Femur (tissue), 1 donor: ENCODE measurements at places on chromosomes 5 and 9.

DNA sequence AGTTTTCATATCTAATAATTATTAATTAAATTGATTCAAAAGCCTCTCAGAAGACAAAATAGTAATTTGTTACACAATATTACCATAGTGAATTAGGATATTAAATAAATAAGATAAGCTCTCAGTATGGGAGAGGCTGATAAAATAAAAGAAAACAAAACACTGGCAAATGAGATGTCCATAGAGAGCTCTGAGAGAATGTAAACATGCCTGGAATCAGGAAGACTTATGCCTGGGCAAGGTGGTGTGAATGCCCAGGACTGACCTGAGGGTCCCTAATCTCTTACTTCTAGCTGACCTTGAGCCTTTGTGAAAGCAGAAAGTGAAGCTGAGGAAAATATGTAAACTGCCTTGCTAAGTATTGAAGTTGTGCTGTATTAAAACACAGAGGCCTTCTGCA lies 616.5 kb downstream of the PTPRD start:
- DNase-seq: no peak

DNA sequence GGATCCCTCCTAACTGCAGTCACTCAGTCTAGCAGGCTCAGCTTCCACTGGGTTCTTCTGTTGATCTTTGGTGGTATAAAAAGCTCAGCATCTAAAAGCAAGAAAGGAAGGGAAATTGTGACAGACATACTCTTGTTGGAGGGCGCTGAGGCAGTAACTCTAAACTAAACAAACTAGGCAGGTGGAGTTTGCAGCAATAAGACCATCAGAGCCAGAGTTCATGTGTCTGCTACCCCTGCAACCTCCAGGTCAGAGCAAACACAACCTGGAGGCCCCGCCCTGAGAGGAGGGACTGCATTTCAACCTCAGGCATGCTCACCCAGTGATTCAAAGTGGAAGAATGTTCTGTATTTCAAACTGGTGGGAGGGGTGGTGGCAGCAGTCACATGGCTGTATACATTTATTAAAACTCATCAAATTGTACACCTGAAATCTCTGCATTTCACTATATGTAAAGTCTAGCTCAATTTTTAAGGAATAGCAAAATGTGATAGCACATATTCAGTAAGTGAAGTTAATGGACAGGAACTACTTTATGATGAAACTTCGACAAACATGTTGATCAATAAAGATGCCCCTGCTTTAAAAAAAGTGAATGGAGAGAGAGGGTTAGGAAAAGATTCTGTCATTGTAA lies 7.1 kb downstream of the ACTL7A start:
- no peak for DNase-seq

- peak; percentile 35 for DNase-seq
Observed at GRCh38 chr9:5557606-5558587, 47.6 kb downstream of the PDCD1LG2 start.

- no peak for DNase-seq
Observed at GRCh38 chr9:14294659-14295058, 19.3 kb downstream of the NFIB start.

- DNase-seq: no peak
Observed at GRCh38 chr9:38154501-38155421, 85.7 kb upstream of the SHB start.

GRCh38 chr5:146947181-146947941 lies 68.8 kb upstream of the PPP2R2B start:
- DNase-seq: no peak
